ENCODE measurements at places on chromosomes 1 and 21.

DNA sequence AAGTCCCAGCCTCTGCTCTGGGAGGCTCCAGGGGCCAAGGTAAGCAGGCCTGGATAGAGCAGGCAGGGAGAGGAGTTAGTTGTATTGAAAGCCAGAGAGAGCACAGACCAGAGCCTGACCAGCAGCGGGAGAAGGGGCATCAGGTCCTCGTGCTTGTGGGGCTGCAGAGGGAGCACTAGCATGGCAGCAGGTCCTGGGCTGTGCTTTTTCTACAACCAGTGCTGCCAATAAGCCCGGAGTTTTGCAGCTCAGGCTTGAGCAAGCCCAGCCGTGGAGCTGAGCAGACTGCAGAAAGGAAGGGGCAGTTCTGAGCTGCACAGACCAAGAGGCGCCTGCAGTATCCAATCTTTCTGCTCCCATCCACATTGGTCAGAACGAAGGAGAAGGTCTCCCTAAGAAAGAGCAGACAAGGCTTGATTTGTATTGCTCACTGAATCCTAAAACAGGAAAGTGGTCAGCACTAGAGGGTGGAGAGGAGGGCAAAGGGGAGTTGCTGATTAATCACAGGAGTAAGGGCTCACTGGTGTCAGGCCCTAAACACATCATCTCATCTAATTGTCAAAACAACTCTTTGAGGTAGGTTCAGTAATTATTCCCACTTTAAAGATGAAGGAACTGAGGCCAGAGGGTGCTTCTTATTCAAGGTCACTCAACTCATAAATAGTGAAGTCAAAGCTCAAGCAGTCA lies 2.7 kb downstream of the DENND2D start:
- DNase-seq: no peak

DNA sequence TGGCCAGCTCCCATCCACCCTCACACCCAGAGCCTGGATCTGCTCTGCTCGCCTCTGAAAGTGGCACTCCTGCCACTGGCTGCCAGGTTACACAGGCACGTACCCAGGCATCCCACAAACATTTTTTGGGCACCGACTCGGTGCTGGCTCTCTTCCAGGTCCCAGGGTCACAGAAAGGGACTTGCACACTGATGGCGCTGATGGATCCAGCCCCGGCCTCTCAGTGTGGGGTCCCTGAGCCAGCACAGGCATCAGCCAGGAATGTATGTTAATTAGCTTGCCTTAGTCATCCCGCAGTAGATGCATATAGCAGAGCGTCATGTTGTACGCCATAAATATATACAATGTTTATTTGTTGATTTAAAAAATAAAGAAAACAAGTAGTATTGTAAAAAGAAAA lies 537.2 kb downstream of the NPHP4 start:
- no peak for DNase-seq

- DNase-seq: no peak
Measured at GRCh38 chr1:168483539-168483938, 60.3 kb downstream of the XCL2 start.

DNA sequence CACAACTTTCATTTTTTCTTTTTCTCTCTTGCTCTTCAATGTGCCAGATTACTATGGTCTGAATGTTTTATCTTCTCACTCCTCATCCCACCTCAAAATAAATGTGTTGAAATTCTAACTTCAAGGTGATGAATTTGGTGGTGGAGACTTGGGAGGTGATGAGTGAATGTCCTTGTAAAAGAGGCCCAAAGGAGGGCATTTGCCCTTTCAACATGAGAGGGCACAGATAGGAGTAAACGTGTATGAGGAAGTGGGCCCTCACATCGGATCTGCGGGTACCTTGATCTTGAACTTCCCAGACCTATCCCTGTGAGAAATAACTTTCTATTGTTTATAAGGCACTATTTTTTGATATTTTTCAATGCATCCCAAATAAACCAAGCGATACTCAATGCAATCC lies 412.3 kb upstream of the ADGRL2 start:
- DNase-seq: no peak

DNA sequence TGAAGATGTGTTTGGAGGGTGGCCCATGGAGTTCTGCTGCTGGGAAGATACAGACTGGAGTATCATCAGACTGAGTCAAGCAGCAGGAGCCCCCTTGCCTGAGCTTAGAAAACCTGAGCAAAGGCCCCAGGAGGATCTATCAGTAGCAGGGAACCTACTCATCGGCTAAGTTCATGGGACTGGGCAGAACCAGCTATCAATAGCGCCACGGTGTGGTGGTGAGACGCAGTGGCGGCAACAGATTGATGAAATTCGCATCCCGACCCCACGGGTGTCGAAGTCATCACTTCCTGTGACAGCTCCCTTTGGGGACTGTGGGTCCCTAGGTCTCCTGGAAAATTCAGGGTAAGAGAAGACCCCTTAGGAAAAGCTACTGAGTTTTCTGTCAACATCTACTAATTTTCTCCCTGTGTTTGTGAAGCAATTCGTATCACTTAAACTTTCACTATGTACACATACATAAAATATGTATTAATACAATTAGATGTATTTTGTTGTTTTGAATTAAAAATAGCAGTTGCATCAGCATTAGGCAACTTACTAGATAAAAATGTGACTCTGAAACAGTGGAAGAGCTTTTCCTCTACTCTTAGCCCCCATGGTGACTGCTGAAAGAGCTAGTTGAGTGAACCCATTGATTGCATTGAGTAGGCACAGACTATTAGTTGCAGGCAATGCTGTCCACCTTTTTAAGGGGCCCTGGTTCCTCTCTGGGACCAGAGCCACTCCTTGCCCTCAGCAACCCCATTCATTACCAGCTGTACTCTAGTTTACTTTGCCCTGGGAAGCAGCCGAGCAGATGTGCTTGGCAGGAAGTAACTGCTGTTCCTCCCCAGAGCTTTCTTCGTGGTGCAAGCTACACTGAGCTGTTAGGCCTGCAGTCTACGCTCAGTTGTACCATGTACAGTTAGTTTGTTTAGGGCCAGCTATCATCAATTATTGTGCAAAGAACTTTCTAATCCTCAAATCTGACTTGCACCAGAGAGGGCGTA lies 7.3 kb upstream of the CACNA1S start:
- DNase-seq: peak; percentile 22

- peak; percentile 55 for DNase-seq
Measured at GRCh38 chr1:45493116-45493697, 2.2 kb upstream of the TESK2 start.

- DNase-seq: no peak
Measured at GRCh38 chr1:151976858-151977257, 16.8 kb downstream of the S100A10 start.

- no peak for DNase-seq
Measured at GRCh38 chr1:220878191-220879075, 810 bp upstream of the HLX start.

GRCh38 chr1:207404849-207405525 lies 49.1 kb upstream of the CR2 start:
- DNase-seq: peak; percentile 81

- DNase-seq: no peak
Measured at GRCh38 chr1:180103819-180104218, 50.9 kb upstream of the QSOX1 start.

DNA sequence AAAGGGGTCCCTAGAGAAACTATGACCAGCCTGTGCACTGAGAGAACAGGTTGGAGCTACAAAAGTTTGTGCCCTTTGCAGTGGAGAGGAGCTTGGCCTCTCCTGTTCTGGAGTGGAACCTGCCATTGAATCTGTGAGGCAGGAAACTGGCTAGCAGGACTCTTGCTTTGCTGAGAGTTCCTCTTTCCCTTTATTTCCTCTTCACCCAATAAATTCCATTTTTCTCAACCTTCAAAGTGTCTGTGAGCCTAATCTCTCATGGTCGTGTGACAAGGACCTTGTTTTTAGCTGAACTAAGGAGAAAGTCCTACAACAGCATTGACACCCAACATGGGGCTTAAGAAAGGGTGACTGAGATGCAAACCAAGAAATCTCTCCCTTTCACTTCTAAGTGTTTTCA lies 42.7 kb upstream of the FASLG start:
- no peak for DNase-seq

DNA sequence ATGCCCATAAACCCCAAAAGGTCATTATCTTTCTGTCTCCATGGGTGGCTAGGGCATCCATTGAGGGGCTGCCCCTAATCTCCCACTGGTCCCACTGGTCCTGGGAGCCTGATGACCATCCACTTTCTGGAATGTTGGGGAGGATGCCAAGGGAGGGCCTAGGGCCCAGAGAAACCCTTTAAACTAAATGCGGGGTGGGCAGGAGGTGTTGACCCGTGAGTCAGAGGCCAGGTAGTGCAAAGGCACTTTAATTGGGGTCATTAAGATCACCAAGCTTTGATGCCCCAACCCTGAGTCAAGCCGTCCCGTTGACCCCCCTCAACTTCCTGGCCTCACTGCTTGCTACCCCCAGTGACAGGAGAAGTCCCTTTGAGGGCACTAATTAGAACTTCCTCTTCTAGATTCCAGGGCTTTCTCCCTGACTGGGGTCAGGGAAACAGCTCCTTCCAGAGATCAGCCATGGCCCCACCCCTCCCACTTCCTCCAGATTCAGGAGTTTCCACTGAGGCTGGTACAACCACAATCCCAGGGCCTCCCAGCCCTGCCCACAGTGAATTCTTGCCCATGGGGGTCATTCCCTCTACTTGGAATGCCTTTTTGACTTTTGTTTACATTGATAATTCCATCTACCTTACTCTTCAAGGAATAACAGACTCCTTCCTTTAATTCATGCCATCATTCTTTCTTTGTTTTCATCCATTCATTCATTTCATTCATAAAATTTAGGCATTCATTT lies 15.5 kb upstream of the SERINC2 start:
- no peak for DNase-seq

DNA sequence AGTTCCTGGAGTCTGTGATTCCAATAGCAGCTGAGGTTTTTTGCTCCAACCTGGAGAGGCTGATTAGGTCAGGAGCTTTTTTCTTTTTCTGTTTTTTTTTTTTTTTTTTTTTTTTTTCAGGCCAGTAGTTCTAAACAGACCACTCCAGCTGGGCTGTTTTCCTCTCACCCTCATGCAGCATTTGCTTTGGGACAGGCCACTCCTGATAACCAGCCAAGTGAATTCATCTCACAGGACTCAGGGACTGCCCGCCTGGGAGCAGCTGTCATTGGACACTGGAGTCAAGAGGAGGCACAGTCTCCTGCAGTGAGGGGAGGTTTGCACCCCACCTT lies 22.9 kb downstream of the PLXNA2 start:
- DNase-seq: no peak

Data from HepG2 (cell line).